ENCODE measurements at places on chromosomes 7 and 10. TPM values are rescaled to one million over a fixed set of nuclear protein-coding genes. Genes with fewer than 3 reads are reported as not detected.
A peak's percentile ranks its signal among the peaks of the same experiment; 100 is the strongest.

GRCh38 chr10:100841528-100841927, 71.2 kb upstream of the SLF2 start:
- no peaks in the 10 kb centered on the region for H3K36me3 ChIP-seq
- no peak for DNase-seq

GRCh38 chr7:121297843-121298242, 31.0 kb upstream of the WNT16 start:
- DNase-seq, result no peak
- no peak overlapping the region for H3K27ac ChIP-seq
- H3K36me3 ChIP-seq, result peaks cover 17% of the 10 kb centered on the region
- no peak overlapping the region for H3K4me3 ChIP-seq

- DNase-seq, result no peak
- peak overlapping the region; percentile 98 for H3K4me3 ChIP-seq
- H3K27ac ChIP-seq, result peak overlapping the region; percentile 91
- no peaks in the 10 kb centered on the region for H3K27me3 ChIP-seq
- peaks cover 45% of the 10 kb centered on the region for H3K36me3 ChIP-seq
These were observed 816 bp downstream of the TECPR1 start for GRCh38 chr7:98251231-98251600.

DNA sequence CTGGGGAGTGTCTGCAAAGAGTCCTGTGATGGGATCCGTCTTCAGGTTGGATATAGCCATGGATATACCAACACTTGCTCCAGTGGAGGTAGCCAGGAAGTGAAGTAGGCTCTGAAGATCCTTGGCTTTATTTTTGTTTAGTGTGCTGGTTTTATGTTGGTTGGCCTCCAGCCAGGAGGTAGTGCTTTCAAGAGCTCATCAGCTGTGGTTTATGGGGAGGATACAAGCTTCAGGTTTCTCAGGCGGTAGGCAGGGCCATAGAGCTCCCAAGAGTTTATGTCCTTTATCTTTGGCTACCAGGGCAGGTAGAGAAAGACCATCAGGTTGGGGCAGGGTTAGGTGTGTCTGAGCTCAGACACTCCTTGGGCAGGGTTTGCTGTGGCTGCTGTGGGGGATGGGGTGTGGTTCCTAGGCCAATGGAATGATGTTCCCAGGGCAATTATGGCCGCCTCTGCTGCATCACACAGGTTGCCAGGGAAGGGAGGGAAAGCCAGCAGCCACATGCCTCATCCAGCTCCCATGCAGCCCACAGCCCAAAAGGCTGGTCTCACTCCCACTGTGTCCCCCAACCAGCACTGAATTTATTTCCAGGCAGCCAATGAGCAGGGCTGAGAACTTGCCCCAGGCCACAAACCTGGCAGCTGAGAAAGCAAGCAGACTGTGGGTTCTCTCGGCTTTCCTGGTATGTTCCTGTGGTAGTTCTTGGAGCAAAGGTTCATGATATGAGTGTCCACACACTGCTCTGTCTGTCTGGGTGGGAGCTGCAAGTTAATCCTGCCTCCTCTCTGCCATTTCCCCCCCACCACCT, 67.0 kb upstream of the PRLHR start:
- no peak overlapping the region for H3K27ac ChIP-seq
- H3K27me3 ChIP-seq, result no peaks in the 10 kb centered on the region
- DNase-seq, result peak; percentile 43

DNA sequence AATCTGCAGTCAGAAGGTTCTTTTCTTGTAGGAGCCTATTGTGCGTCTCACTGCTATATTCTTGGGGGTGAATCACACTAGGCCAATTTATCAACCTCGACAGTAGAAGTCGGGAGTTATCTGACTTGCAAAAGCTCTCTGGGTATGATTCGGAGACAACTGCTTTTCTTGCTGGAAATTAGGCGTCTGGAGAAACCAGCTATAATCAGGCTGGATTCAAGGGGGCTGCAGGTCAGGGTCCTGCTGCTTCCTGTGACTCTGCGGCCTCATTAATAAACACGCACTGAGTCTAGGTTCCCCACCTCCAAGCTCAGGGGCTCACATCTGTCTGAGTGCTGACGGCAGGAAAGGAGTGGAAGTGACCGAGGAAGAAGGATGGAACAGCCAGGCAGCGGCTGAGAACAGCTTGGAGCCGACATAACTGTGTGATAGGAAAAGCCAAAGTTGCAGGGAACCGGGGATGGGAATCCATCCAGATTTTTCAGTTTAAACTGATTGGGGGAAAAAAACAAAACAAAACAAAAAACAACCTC, 184.6 kb downstream of the FANK1 start:
- H3K36me3 ChIP-seq, result no peaks in the 10 kb centered on the region
- no peak overlapping the region for H3K4me3 ChIP-seq
- H3K27me3 ChIP-seq, result no peaks in the 10 kb centered on the region
- no peak for DNase-seq
- no peak overlapping the region for H3K27ac ChIP-seq

DNA sequence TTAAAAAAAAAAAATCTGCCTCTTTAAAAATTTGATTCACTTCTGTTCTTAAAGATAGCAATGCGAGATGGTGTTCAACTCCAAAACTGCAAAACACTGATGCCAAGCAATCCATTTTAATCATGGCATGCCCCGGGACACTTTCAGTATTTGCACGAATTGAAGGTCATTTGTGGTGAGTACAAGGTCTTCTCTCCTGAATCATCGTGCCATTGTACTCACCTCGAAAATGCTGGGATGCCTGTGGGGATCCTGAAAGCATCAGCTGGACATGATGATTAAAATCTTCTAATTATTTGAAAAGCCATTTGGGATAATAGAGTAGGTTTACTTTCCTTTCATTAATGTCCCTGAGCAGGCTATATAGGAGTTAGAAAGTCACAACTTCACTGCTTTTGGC, 125.1 kb upstream of the NRP1 start:
- no peak for DNase-seq
- no peaks in the 10 kb centered on the region for H3K36me3 ChIP-seq
- H3K4me1 ChIP-seq, result no peaks in the 10 kb centered on the region
- no peak overlapping the region for H3K27ac ChIP-seq

DNA sequence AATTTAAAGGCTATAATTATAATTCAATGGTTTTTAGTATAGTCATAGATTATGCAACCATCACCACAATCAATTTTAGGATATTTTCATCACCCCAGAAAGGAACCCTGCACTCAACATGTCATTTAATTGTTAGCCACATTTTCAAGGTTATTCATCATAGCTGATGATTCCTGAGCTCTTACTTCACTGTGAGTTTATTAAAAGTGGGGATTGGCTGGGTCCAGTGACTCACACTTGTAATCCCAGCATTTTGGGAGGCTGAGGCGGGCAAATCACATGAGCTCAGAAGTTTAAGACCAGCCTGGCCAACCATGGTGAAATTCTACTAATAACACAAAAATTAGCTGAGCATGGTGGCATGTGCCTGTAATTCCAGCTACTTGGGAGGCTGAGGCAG, 787 bp downstream of the CCL26 start:
- no peaks in the 10 kb centered on the region for H3K27me3 ChIP-seq
- H3K4me3 ChIP-seq, result no peak overlapping the region
- H3K4me1 ChIP-seq, result peaks cover 3% of the 10 kb centered on the region
- no peak overlapping the region for H3K27ac ChIP-seq
- DNase-seq, result no peak
- H3K36me3 ChIP-seq, result no peaks in the 10 kb centered on the region

DNA sequence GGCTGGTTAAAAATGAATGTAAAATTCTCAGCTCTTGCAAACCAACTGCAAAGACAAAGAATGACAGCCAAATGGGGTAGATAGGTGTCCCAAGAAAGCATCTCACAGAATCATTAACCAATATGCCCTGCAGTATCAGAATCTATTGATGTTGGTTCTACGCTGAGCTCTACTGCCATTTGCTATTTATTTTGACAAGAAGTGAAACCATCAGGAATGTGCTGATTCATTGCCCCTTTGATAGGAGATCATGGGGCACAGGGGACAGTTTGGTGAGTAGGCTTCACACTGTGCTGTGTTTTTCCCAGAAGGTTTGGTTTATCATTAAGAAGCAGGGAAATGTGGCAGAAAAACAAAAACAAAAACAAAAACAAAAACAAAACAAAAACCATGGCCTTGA, 19.4 kb upstream of the CDC14C start:
- no peak for DNase-seq
- no peak overlapping the region for H3K27ac ChIP-seq
- no peak overlapping the region for H3K4me3 ChIP-seq
- no peaks in the 10 kb centered on the region for H3K36me3 ChIP-seq
- no peaks in the 10 kb centered on the region for H3K27me3 ChIP-seq

- H3K27ac ChIP-seq, result no peak overlapping the region
- peaks cover 23% of the 10 kb centered on the region for H3K4me1 ChIP-seq
- peaks cover 33% of the 10 kb centered on the region for H3K27me3 ChIP-seq
- no peak for DNase-seq
- no peak overlapping the region for H3K4me3 ChIP-seq
- no peaks in the 10 kb centered on the region for H3K36me3 ChIP-seq
These were observed 13.4 kb downstream of the SHH start for GRCh38 chr7:155798673-155799439.

DNA sequence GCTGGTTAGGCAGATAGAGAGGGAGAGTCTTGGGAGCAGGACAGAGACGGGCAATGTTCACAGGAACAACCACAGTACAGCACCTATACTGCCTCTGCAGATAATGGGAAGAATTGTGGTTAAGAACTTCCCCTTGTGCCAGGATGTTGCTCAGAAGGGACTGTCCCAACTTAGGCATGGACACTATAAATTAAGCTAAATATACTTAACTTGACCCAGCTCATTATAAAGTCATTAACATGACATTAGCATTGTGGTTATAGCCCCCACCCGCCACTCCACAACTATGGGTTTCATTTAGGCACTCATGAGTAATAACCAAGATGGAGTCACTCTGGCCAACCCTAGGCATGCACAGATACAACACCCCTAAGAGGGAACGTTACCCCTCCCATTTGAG, 310.9 kb upstream of the NRG3 start:
- DNase-seq, result no peak
- H3K4me1 ChIP-seq, result no peaks in the 10 kb centered on the region
- H3K36me3 ChIP-seq, result no peaks in the 10 kb centered on the region
- no peak overlapping the region for H3K4me3 ChIP-seq

DNA sequence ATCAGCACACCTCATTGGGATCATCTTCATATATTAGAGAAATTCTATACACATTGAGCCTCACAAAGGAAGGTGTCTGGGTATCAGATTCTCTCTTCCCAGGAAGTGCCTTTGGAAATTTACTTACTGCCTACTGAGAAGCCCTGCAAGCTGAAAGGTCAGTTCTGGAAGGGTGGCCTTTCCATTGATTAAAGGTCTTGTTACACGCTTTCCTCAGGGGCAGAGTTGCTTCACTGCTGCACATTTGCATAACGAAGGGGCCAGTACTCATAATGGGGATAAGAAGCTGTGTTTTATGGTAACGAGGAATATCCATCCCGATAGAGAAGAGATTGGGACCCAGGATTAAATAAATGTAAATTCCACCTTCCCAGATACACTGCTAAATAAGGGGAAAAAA, 19.4 kb upstream of the IL15RA start:
- H3K4me1 ChIP-seq, result no peaks in the 10 kb centered on the region
- H3K36me3 ChIP-seq, result no peaks in the 10 kb centered on the region
- no peak overlapping the region for H3K27ac ChIP-seq
- H3K27me3 ChIP-seq, result no peaks in the 10 kb centered on the region
- no peak overlapping the region for H3K4me3 ChIP-seq

GRCh38 chr7:27579565-27579964, 83.1 kb downstream of the HIBADH start:
- peaks cover 4% of the 10 kb centered on the region for H3K4me1 ChIP-seq
- no peak for DNase-seq
- H3K27ac ChIP-seq, result no peak overlapping the region
- H3K4me3 ChIP-seq, result no peak overlapping the region
- no peaks in the 10 kb centered on the region for H3K36me3 ChIP-seq
- no peaks in the 10 kb centered on the region for H3K27me3 ChIP-seq

- peak; percentile 74 for DNase-seq
- H3K36me3 ChIP-seq, result peaks cover 87% of the 10 kb centered on the region
- no peak overlapping the region for H3K4me3 ChIP-seq
- no peaks in the 10 kb centered on the region for H3K27me3 ChIP-seq
- peaks cover 65% of the 10 kb centered on the region for H3K4me1 ChIP-seq
These were observed 144.5 kb downstream of the RNF216 start for GRCh38 chr7:5636914-5637313.

DNA sequence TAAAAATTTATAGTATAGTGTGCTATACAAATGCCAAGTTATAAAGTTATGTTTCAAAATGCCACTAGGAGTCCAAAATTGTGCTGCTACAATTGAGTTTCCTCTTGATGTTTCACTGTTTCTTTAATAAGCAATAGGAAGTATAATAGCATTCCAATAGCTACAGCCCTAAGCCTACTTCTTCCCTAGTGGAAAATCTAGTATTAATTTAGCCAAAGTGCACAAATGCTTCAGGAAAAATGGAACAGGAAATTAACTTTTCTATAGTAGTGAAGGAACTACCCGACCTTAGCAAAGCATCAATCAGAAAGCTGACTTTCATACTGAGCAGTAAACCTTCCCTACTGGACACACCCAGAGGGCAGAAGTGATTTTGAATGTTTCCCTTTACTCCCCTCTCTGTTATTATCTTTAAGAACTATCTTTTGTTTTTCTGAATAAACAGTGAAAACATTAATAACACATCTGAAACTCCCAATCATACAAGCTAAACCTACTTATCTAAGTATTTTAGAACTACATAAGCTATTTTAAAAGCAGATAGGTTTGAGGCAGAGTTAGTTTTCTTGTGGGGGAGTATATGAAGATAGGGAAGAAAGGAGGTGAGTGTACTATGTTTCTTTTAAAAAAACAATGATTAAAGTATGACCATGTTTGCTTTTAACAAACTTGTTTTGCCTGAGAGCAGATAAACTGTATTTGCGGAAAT, 13.7 kb downstream of the CPED1 start:
- H3K36me3 ChIP-seq, result no peaks in the 10 kb centered on the region
- H3K4me1 ChIP-seq, result peaks cover 36% of the 10 kb centered on the region
- H3K27ac ChIP-seq, result peak overlapping the region; percentile 13
- DNase-seq, result no peak

- H3K27me3 ChIP-seq, result peaks cover 4% of the 10 kb centered on the region
- no peak overlapping the region for H3K4me3 ChIP-seq
- no peaks in the 10 kb centered on the region for H3K36me3 ChIP-seq
These were observed 34.0 kb downstream of the FAM20C start for GRCh38 chr7:226281-226895.

- no peaks in the 10 kb centered on the region for H3K4me1 ChIP-seq
- no peaks in the 10 kb centered on the region for H3K27me3 ChIP-seq
- H3K36me3 ChIP-seq, result no peaks in the 10 kb centered on the region
- H3K27ac ChIP-seq, result no peak overlapping the region
These were observed 357.1 kb downstream of the MAGI2 start for GRCh38 chr7:79096361-79096805.

DNA sequence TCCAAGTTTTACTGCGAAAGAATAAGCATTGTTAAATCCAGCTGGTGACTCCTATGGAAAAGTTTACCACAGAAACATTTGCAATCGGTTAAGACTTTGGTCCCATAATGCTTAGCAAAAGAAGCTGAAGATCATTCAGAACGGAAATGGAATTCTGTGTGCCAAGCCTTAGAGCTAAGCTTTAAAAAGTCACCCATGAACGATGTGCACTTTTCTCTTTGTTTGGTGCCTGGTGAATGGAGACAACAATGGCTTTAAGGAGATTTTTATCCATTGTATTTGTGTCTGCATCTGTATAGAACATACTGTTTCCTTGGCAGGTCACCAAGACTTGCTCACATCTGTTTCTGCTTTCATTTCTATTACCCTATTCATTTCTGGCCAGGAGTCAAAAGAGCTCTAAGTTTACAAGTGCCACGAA, 26.3 kb upstream of the COL1A2 start:
- DNase-seq, result no peak
- no peak overlapping the region for H3K4me3 ChIP-seq
- H3K27ac ChIP-seq, result no peak overlapping the region
- H3K36me3 ChIP-seq, result no peaks in the 10 kb centered on the region
- no peaks in the 10 kb centered on the region for H3K27me3 ChIP-seq

Gene GPR37
- 1.7 TPM for total RNA-seq

Gene MEIG1
- total RNA-seq, result not detected

Gene SPDYE2
- total RNA-seq, result 0.52 TPM

Gene HOXA2
- 0.83 TPM for total RNA-seq

Gene TAS2R3
- total RNA-seq, result 8.1 TPM

Gene MYOZ1
- not detected for total RNA-seq

Measured in spleen (tissue), 13 donors.